ENCODE measurements at places on chromosomes 3 and 15.

DNA sequence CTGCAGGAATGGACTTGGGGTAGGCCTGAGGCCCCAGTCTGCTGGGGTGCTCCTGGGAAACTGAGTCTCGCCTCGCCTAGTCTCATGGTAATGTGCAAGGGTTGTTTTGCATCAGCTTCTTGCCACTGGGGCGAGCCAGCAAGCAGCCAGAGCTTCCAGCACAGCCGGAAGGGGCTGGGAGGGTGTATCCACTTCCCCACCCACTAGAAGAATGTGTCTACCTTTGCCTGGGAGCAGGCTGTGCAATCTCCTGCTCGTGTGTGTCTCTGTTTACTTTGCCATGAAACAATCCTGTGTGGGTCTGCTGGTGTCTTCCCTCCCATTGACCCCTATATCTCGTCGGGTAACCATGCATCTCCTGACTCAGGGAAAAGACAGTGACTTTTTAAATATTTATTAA lies 21.8 kb upstream of the ERICH6 start:
- DNase-seq, result no peak

GRCh38 chr15:87874896-87875711 lies 381.4 kb downstream of the NTRK3 start:
- no peak for DNase-seq

DNA sequence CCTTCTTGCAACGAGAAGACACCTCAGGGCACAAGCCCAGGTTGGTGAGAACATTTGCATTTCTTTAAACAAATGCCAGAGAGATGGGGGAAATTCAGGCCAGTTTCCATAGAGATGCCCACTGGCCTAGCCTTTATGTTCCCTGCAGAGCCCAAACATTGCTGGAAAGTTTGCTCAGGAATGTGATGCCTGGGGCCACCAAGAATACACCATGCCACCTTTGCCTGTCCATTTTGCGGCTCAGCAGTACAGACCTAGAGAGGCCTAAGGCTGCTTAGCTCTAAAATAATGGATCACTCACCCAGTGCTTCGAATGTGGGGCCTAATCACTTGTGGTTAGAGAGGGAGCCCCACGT lies 210.0 kb downstream of the RPLP1 start:
- DNase-seq, result no peak

DNA sequence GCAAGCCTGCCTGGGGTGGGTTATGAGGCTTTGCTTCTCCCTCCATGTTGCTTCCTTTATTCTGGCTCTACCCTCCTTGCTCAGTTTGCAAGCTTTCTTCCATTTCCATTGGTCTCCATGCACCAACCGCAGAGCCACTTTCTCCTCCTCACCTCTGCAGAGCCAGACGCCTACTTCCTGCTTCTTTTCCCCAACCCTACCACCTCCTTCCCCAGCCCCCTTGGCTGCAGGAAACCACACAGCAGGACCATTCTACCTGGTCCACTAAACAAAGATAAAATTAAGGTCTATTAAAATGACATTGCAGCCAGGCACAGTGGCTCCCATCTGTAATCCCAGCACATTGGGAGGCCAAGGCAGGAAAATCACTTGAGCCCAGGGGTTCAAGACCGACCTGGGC lies 10.0 kb upstream of the CAV3 start:
- no peak for DNase-seq

DNA sequence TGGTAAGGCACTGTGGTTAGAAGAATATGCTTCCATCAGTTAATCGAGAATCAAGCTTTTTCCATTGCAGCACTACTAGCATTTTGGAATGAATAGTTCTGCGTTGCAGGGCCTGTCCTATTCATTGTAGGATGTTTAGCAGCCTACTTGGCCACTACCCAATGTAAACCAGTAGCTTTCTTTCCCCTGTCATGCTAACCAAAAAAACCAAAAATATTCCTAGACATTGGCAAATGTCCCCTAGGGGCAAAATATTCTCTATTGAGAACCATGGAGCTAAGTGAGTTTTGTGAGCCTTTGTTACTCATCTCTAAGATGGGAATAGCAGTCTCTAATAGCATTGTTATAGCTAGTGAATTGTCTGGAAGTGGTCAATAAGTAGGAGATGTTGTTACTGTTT lies 187.2 kb downstream of the CADPS start:
- DNase-seq, result no peak

- no peak for DNase-seq
Measured at GRCh38 chr3:73656241-73656890, 31.6 kb upstream of the PDZRN3 start.

DNA sequence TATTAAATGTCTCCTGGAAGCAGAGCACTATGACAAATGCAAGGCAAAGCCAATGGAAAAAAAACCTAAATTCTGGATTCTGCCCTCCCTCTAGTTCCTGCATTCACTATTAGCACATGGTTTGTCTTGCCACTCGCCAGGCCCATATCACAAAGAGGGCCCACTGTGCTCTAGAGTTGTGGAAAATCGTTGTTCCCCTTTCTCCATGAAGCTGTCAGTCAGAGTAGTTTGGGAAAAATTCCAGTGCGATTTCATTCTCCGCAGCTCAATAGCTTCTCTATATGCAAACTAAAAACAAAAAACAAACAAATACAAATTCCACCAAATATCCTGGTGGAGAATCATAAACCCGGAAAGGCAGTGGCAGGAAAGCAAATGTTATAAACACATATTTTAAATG lies 77.3 kb downstream of the RORA start:
- DNase-seq, result no peak

- no peak for DNase-seq
Measured at GRCh38 chr3:184092199-184092598, 4.7 kb upstream of the HTR3E start.

GRCh38 chr3:183875411-183875810 lies 9.3 kb downstream of the PARL start:
- no peak for DNase-seq

GRCh38 chr3:2303566-2303965 lies 204.9 kb downstream of the CNTN4 start:
- no peak for DNase-seq

- no peak for DNase-seq
Measured at GRCh38 chr3:25144430-25144829, 283.6 kb upstream of the RARB start.

GRCh38 chr3:133455281-133455680 lies 55.4 kb downstream of the BFSP2 start:
- no peak for DNase-seq

DNA sequence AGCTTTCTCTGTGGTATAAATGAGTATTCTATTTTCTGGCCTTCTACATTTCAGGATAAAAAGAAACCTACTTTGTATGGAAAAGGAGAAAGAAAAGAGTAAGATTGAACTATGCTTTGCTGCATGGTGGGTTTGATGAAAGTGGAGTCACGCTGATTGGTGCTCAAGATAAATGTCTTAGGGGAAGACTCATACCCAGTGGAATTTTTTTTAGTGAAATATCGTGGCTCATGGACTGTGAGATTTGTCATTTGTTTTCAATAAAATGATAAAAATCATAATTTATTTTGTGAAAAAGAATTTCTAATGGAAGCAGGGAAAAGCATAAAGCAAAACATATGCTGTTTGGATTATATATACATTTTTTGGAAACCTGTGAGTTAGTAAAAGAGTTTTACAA lies 292.5 kb downstream of the ZPLD1 start:
- DNase-seq, result no peak

DNA sequence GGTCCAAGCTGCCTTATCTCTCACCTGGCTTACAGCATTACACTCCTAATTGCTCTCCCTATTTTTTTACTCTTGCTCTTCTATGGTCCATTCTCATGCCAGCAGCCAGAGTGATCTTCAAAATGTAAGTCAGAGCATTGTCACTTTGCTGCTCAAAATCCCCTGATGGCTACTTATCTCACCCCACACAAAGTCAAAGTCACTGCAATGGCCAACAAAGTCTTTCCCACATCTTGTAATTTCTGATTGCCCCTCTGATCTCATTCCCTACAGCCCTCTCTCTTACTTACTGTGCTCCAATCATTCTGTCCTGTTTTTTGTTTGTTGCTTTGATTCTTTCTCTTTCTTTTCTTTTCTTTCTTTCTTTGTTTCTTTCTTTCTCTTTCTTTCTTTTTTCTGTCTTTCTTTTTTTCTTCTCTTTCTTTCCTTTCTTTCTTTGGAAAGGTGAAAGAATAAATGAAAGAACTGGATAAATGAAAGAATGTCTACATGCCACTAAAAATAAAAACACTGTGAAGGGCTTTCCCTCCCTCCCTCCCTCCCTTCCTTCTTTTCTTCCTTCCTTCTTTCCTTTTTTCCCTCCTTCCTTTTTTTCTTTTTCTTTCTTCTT lies 34.9 kb upstream of the TIPARP start:
- no peak for DNase-seq

- peak; percentile 96 for DNase-seq
Measured at GRCh38 chr15:62444104-62445022, 279.3 kb upstream of the C2CD4B start.

DNA sequence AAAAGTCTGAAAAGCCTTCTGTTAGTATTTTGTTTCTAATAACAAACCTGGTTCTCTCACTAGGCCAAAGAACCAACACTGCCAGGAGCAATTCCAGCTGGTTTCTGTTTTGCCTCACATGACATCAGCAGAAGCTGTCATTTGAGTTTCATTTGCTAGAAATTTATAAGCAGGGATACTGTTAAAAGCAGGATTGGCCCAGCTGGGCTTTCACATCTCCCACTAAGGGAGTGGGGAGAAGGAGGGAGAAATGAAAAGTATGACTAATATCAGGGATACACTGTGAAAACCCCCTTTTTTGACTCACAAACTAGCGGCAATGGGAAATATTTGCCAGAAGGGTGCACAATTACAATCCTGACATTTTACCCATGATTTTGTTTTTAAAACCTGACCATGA lies 5.3 kb downstream of the CCDC80 start:
- DNase-seq, result no peak

DNA sequence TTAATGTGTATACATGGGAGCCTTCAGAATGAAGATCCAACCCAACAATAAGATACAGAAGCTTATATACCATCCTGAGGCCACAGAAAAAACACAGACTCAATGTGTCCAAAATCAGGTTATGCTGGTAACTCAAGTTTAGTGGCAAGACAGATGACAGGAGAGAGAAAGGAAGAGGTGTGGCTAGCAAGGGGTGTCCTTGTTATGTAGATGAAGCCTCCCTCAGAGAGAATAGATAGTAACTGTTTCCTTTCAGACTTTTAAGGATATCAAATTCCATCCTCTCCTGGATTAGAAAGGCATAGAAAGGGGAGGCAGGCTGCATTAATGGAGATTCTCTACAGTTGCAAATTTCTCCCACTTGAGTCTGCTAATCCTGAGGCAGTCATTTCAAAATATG lies 447.4 kb downstream of the GABRB3 start:
- no peak for DNase-seq

DNA sequence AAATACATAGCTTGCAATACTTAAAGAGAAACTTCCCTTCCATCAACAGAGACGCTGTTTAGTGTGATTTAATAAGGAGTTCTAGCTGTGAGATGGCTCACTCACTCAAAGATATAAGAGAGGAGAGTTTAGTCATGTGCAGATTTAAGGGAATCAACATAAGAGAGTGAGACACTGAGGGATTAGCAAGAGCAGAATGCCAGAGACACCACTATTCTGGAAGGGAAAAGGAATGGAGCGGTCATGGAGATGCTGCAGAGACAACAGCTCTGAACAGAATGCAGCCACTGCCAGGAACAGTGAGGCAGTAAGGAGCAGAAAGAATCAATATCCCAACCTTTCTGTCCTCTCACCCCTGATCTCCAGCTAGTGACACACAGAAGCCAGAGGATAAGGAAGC lies 248.8 kb downstream of the MBNL1 start:
- DNase-seq, result no peak

- DNase-seq, result no peak
Measured at GRCh38 chr3:8500319-8500988, 1.2 kb upstream of the LMCD1 start.

DNA sequence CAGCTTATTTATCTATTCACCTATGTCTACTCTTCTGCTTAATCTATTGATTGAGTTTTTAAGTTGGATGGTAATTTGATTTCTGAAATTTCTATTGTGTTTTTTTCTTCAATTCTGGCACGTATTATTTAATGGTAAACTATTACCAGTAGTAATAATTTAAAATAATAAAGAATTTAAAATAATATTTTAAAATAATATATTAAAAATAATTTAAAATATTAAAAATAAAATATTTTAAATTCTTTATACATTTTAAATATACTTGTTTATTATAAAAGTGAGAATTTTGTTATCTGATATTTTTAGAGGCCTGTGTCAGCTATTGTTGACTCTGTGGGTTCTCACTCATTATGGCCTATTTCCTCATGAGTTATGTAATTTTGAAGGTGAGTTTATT lies 100.7 kb upstream of the SPATA16 start:
- no peak for DNase-seq

GRCh38 chr3:169103951-169104941 lies 559.3 kb downstream of the MECOM start:
- no peak for DNase-seq

- no peak for DNase-seq
Measured at GRCh38 chr3:138944929-138945708, 1.8 kb downstream of the FOXL2 start.

GRCh38 chr3:5645692-5646410 lies 458.3 kb downstream of the EDEM1 start:
- no peak for DNase-seq

GRCh38 chr3:5456199-5456598 lies 268.7 kb downstream of the EDEM1 start:
- DNase-seq, result no peak

GRCh38 chr3:62781121-62781520 lies 94.1 kb downstream of the CADPS start:
- no peak for DNase-seq

DNA sequence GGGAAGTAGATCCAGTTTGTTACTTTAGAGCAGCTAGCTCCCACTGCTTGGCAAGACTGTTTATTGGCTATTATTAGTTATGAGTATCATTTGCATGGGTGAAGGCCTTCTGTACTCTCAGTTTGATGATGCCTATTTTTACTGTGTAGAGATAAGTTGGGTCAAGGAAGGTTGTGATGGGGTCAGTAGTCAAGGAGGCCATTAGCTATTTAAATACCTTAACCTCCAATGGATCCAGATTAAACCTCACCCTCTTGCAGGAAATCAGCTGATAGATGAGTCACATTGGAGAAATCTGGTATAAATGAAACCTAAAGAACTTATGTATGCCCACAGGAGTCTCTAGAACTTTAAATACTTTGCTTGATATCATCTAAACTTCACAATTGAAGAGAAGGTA lies 45.0 kb downstream of the THBS1 start:
- DNase-seq, result no peak

GRCh38 chr3:168618827-168619470 lies 523.2 kb upstream of the GOLIM4 start:
- no peak for DNase-seq

DNA sequence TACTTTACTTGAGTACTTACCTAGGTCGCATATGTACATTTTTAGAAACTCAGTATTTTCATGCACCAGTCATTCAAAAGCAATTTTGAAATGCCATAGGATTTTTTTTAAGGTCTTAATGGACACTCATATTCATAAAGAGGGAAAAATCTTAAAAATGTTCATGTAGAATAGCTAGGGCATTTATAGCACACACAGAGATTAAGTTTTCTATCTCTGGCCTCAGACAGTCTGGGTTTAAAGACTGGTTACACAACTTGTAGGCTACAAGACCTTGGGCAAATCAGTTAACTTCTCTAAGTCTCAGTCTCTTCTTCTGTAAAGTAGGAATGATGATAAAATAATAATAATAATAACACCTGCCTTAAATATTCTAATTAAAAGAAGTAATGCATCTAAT lies 48.5 kb upstream of the UBP1 start:
- no peak for DNase-seq

GRCh38 chr15:99844150-99844549 lies 110.9 kb upstream of the LYSMD4 start:
- DNase-seq, result no peak

Data from HFF-Myc (cell line).